ENCODE measurements at places on chromosomes 16 and 17.

- peak; percentile 35 for DNase-seq
Measured at GRCh38 chr16:27281243-27281642, 12.7 kb upstream of the NSMCE1 start.

DNA sequence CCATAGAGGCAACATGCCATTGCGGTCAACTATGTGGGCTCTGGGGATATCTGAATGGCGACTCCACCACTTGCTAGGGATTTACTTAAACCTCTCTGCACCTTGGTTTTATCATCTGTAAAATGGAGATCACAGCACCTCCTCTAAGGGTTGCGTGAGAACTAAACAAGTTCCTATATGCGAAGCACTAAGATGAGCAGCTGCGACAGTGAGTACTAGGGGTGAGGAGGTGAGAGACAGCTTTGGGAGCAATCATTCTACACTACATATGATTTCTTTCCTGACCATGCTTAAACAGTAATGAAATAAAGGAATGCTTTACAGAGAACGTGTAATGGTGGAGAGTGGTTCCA, 61.4 kb downstream of the CREBBP start:
- no peak for DNase-seq

DNA sequence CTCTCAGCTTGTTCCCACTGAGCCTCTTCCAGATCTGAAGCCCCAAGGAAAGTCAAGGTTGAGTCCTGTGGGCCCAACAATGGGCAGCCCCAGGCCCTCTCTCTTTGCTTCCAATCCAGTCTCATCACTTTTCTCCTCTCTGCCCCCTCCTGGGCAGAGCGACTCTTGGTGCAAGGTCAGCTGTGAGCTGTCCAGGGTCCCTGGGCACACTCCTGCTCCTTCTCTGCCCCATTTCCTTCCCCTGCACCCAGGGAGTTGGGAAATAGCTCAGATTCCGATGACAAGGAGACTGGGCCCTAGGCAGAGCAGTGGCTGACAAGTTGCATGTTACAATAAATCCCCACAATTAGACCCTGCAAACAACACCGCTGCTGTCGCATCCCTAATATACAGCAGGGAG, 16.1 kb upstream of the CRHR1 start:
- no peak for DNase-seq

- DNase-seq, result no peak
Measured at GRCh38 chr17:78179372-78179771, 7.5 kb downstream of the TK1 start.

DNA sequence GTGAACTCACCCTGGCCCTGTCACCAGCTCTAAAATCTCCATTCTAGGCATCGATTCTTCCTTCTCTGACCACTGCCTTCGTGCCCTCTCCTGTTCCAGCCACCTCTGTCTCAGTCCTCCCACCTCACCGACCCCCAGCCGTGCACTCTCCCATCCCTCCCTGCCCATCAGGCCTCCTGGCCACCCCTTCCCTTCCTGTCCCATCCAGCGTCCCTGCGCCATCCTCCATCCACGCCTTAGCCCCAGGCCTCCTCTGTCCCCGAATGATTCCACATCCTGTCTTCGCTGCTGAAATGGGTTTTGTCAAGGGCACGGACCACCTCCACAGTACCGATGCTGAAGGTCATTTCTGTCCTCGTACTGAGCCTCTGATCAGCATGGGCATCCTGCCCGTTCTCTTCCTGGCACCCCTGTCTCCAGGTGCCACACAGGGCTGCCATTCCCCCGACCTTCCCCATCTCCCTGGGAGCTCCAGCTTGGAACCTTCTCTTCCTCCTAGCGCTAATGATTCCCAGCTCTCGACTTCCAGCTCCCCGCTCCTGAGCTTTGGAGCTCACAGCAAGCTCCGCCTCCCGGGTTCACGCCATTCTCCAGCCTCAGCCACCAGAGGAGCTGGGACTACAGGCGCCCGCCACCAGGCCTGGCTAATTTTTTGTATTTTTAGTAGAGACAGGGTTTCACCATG, 2.6 kb downstream of the TRIM65 start:
- DNase-seq, result no peak

- DNase-seq, result no peak
Measured at GRCh38 chr16:68642436-68643101, 2.5 kb upstream of the CDH3 start.

DNA sequence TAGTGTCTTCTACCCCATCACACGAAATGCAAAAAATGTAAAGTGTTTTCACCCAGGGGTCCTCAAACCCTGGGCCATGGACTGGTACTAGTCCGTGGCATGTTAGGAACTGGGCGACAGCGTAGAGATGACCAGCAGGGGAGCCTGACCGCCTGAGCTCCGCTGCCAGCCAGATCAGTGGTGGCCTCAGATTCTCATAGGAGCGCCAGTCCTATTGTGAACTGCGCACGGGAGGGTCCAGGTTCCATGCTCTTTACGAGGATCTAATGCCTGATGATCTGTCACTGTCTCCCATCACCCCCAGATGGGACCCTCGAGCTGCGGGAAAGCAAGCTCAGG, 4.5 kb downstream of the SCARF1 start:
- DNase-seq, result no peak

DNA sequence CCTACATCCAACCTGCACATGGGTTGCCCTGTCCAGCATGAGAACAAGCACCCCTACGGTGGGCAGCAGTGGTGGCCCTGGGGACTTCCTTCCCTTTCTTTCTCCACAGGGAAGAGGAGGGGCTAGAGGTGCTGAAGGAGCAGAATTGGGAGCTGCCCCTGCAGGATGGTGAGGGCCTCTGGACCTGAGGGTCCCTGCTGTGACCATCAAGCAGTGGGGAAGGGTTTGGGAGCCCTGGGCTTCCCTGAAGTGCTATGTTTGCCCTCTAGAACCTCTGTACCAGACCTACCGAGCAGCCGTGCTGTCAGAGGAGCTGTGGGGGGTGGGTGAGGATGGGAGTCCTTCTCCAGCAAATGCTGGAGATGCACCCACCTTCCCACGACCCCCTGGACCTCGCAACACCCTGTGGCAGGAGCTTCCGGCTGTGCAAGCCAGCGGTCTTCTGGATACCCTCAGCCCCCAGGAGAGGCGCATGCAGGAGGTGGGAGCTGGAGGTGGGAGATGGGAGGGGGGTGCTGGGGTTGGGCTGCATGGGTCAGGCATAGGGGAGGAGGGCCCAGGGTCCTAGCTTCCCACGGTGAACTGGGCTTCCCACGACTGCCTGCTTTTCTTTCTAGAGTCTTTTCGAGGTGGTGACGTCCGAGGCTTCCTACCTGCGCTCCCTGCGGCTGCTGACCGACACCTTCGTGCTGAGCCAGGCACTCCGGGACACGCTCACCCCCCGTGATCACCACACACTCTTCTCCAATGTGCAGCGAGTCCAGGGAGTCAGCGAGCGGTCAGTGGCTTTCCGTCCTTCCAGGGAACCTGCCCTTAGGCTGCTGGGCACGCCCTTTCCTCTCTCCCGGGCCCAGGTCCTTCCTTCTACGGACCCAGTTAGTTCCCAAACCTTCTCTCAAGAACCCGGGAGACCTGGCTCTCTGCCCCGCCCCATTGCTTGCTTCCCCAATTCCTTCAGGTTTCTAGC, 5.0 kb downstream of the ARHGEF15 start:
- DNase-seq, result no peak

DNA sequence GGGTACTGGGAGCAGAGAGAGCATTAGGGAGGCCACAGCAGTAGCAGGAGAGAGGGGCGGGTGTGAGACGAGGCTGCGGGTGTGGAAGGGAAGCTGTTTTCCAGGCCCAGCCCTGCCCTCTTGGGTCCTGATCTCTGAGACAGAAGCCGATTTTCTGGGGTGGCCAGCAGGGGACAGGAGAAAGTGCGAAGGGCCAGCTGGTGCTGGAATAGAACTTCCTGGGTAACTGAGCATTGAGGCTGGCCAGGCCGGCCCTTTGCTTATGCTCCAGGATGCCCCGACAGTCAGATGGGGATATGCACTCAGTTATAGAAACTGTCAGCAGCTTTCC, 804 bp downstream of the BTBD17 start:
- DNase-seq, result no peak

GRCh38 chr17:74677558-74678466, 34.9 kb downstream of the CD300LF start:
- no peak for DNase-seq

DNA sequence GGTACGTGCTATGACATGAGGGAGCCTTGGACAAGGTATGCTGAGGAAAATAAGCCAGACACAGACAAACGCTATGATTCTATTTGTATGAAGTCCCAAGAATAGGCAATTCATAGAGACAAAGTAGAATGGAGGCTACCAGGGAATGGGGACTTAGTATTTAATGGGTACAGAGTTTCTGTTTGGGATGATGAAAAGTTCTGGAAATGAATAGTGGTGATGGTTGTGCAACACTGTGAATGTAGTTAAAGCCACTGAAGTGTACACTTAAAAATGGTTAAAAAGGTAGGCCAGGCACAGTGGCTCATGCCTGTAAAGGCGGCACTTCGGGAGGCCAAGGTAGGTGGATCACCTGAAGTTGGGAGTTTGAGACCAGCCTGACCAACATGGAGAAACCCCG, 3.3 kb downstream of the PRPSAP1 start:
- no peak for DNase-seq

DNA sequence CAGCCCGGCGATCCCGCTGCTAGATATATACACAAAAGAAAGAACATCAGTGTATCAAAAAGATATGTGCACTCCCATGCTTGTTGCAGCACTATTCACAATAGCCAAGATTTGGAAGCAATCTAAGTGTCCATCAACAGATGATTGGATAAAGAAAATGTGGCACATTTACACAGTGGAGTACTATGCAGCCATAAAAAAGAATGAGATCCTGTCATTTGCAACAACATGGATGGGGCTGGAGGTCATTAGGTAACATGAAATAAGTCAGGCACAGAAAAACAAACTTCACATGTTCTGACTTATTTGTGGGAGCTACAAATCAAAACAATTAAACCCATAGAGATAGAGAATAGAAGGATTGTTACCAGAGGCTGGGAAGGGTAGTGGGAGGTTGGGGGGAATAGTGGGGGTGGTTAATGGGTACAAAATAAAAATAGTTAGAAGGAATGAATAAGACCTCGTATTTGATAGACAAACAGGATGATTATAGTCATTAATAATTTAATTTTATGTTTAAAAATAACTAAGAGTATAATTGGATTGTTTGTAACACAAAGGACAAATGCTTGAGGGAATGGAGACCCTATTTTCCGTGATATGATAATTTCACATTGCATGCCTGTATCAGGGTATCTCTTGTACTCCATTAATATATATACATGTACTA, 176.7 kb upstream of the NOG start:
- DNase-seq, result no peak

DNA sequence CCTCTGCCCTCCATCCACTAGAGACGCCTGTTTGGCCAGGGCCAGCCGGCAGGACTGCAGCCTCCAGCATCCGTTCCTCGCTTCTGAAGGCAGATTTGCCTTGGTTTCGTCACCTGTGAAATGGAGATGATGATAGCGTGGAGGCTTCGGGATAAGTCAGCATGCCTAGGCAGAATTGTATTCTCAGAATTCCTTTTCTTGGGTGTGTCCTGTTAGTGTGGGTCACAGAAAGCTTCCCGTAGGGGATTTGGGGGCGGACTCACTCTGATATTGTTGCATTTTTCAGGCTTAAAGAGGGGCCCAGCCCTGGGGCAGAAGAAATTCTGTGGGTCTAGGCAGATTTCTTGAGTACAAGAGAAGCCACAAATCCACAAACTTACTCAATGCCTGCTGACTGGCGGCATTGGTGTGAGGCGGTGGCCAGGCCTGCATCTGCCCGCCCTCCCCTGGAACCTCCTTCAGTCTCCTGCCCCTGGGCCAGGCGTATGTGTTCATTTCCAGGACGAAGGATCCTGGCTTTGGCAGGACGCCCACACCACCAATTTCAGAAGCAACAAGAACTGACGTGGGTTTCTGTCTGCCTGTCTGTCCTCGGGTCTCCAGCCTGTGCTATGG, 17.6 kb downstream of the CCDC42 start:
- no peak for DNase-seq

All from activated CD4-positive, alpha-beta T cell treated with anti-CD3 and anti-CD28 coated beads for 48 hours (primary cell).